ENCODE measurements at places on chromosomes 7 and 10.

DNA sequence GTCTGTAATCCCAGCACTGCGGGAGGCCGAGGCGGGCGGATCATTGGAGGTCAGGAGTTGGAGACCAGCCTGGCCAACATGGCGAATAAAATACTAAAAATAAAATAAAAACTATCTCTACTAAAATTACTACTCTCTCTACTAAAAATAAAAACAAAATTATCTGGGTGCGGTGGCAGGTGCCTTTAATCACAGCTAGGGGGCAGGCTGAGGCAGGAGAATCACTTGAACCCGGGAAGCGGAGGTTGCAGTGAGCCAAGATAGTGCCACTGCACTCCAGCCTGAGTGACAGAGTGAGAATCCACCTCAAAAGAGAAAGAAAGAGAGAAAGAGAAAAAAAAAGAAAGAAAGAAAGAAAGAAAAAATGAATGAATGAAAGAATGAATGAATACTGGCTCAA, 351.4 kb downstream of the ELMO1 start:
- DNase-seq: no peak

DNA sequence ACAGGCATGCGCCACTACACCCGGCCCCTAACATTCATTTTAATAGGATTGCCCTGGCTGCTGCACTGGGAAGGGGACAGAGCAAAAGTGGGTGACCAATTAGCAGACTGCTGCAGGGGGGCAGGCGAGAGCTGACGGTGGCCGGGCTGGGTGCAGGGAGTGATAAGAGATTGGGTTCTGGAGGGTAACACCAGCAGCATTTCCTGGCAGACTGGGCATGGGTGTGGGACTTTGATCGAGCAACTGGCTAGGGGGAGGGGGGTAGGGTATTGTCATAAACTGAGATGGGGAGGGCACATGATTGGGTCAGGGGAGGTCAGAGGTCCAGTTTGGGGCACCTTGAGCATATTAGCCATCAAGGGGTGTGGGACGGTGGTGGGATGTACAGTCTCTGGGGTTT, 20.2 kb upstream of the AMZ1 start:
- no peak for DNase-seq

GRCh38 chr7:107138696-107139420, 29.9 kb upstream of the HBP1 start:
- peak; percentile 23 for DNase-seq

- DNase-seq: peak; percentile 57
These were observed 27.7 kb upstream of the TM9SF3 start for GRCh38 chr10:96614515-96614914.

- DNase-seq: no peak
These were observed 82.5 kb upstream of the BAIAP2L1 start for GRCh38 chr7:98483276-98483963.

GRCh38 chr7:116315293-116315692, 105.0 kb downstream of the TES start:
- no peak for DNase-seq

DNA sequence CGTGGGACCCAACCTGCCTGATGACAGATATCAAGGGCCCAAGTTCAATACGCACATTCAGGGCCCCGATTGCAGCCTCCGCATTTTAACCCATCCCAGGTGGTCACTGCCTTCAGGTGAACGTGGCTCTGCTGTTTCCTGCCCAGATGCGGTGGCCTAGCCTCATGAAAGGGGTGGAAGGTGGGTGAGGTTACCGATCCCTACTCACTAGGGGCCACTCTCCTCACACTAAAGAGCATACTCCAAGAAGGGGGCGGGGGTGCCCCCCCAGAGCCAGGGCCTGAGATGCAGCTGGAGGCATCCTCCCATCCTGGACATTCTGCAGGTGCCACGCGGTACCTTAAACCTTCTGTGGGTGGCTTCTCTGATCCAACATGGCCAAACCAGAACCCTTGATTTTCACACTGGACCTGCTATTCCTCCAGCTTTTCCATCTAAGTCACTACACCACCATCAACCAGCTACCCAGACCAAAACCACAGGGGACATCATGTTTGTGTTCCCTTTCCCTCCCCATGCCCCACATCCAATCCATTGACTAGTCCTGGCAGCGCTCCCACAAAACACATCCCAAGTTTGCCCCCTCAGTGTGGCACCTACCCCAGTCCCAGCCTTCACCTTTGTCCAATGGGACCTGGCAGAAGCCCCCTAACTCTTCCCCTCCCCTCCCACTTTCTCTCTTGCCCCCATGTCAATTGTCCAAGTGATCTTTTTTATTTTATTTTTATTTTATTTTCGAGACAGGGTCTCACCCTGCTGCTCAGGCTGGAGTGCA, 30.0 kb downstream of the PRLHR start:
- no peak for DNase-seq

DNA sequence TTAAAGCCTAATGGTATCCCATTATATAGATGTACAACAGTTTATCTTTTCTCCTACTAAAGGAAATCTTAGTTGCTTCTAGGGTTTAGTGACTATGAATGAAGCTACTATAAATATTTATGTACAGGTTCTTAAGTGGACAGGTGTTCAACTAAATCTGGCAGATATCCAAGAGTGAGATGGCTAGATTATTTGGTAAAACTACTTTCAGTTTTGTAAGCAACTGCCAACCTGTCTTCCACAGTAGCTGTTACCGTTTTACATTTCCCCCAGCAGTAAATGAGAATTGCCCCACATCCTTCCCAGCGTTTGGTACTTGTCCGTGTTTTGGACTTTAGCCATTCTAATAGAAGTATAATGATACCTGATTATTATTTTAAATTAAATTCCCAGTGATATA, 144.9 kb upstream of the MAGI2 start:
- no peak for DNase-seq

DNA sequence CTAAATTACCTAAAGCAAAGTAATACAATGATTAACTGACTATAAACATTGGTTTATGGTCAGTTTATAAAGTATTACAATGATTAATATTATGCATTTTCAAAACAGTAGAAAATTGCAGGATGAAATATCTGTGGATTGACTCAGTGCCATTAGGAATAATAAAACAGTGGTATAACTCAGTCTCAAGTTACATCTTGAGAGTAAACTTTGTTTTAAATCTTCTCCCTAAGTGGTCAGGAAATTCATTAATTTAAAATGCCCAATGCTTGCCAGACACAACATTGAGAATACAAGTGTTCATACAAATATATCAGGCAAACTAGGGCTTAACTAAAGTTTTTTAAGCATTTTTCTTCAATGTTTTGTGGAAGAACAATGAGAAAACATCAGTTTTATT, 257.8 kb downstream of the ETV1 start:
- no peak for DNase-seq

- no peak for DNase-seq
These were observed 29.7 kb upstream of the SCIN start for GRCh38 chr7:12540850-12541249.

Data from AG08396 (cell line).